ENCODE measurements at places on chromosomes 1 and 21. TPM values are rescaled to one million over a fixed set of nuclear protein-coding genes. Genes with fewer than 3 reads are reported as not detected.

The CACNA1S gene
- 0.08 TPM for total RNA-seq

The RORC gene
- total RNA-seq: not detected

The PLPPR4 gene
- 0.04 TPM for total RNA-seq

The FCER1A gene
- total RNA-seq: not detected

The ST7L gene
- total RNA-seq: 16.8 TPM

The RXFP4 gene
- total RNA-seq: not detected

The ATP1A2 gene
- total RNA-seq: not detected

The PAPPA2 gene
- total RNA-seq: 0.26 TPM

The ADAMTS5 gene
- 0.15 TPM for total RNA-seq

The BCL2L15 gene
- total RNA-seq: 0.79 TPM

The RAB3B gene
- total RNA-seq: 0.98 TPM

The F3 gene
- 9.2 TPM for total RNA-seq

The TIPRL gene
- total RNA-seq: 80.7 TPM

The SHE gene
- 0.11 TPM for total RNA-seq

The ALX3 gene
- not detected for total RNA-seq

The PLD5 gene
- total RNA-seq: 0.05 TPM

The WNT2B gene
- total RNA-seq: 1.6 TPM

The PDXK gene
- total RNA-seq: 93.8 TPM

The MAGI3 gene
- total RNA-seq: 4.6 TPM

The OPRD1 gene
- 6.9 TPM for total RNA-seq

The HUNK gene
- not detected for total RNA-seq

The PLA2G2D gene
- total RNA-seq: not detected

The MTARC2 gene
- total RNA-seq: 0.64 TPM

All from A375 (cell line).